HCT116 (cell line): ENCODE measurements at places on chromosomes 4 and X. TPM values are rescaled to one million over a fixed set of nuclear protein-coding genes. Genes with fewer than 3 reads are reported as not detected.

The CLDN22 gene
- total RNA-seq, result not detected

The BBS12 gene
- total RNA-seq, result 2.1 TPM

The JAKMIP1 gene
- total RNA-seq, result not detected

DNA sequence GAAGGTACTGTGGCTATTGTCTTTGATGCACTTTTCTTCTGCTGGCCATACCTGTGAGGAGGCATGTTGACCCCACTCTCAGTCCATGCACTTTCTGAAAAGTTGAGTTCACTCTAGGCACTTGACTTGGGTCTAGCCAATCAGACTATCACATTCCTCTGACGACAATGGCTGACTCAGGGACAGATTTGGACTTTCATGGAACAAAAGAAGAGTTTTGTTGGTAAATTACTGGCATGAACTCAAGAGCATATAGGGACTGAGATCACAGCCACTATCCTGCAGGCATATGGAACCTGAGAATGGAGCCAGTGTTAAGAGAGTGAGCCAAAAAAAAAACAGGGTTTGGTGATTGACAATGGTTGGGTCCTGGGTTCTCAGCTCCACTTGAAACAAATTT lies 24.6 kb upstream of the CXCL6 start:
- H3K36me3 ChIP-seq, result no peaks in the 10 kb centered on the region
- H3K4me3 ChIP-seq, result no peak overlapping the region
- no peaks in the 10 kb centered on the region for H3K4me1 ChIP-seq

DNA sequence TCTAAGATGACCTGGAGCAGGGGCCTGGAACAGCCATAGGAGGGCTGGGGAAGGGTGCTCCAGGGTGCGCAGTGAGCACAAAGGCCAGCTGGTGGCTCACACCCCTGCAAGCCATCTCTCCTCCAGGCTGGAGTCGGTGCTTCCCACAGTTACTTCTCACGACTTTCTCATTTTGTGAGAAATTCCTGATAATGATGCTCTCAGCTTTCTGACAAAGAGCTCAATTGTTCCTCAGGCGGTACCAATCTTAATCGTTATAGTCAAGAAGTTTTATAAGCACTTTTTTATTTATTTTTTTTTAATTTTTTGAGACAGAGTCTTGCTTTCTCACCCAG lies 11.7 kb upstream of the WFS1 start:
- H3K4me3 ChIP-seq, result no peak overlapping the region
- no peaks in the 10 kb centered on the region for H3K36me3 ChIP-seq
- no peak for DNase-seq
- no peaks in the 10 kb centered on the region for H3K4me1 ChIP-seq
- peaks cover 7% of the 10 kb centered on the region; the same call in 1 of the 2 replicates for H3K27me3 ChIP-seq
- no peak overlapping the region for H3K27ac ChIP-seq

DNA sequence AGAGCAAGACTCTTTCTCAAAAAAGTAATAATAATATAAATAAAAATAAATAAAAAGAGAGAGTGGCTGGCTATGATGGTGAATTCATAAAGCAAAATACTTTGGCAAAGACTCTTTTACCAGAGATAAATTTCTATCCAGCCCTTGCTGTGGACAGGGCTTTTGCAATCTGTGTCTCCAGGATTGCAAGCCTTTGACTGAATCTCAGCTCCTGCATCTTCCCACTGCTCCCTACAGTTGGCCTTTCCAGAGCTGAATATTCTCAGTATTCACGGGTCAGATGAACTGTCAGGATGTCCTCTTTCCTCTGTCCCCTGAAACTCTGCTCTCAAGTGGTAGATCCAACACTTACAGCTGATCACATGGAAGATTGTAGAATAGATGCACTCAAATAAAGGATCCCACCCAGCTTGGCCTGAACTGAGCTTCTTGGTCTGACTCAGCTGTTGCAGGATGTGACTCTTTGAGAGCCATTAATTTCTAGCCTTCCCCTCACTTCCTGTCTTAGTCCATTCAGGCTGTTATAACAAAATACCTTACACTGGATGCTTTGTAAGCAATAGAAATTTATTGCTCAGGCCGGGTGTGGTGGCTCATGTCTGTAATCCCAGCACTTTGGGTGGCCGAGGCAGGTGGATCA lies 123.4 kb upstream of the GUCY1A1 start:
- H3K4me1 ChIP-seq, result no peaks in the 10 kb centered on the region
- no peak for DNase-seq
- no peaks in the 10 kb centered on the region for H3K36me3 ChIP-seq
- H3K27me3 ChIP-seq, result no peaks in the 10 kb centered on the region

DNA sequence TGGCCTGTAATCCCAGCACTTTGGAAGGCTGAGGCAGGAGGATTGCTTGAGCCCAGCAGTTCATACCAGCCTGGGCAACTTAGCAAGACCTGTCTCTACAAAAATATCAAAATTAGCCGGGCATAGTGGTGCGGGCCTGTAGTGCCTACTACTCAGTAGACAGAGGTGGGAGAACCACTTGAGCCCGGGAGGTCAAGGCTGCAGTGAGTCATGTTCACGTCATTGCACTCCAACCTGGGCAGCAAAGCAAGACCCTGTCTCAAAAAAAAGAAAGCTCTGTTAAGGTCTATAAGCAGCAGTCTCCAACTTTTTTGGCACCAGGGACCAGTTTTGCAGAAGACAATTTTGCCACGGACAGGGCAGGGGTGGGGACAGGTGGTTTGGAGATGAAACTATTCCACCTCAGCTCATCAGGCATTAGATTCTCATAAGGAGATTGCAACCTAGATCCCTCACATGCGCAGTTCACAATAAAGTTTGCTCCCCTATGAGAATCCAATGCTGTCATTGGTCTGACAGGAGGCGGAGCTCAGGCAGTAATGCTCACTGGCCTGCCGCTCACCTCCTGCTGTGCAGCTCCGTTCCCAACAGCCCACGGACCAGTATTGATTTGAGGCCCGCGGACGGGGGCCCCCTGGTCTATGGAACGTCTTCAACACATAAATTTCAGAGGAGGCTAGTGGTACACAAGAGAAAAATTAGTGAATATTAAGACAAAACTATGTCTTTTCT lies 67.9 kb downstream of the KLHL8 start:
- H3K27me3 ChIP-seq, result no peaks in the 10 kb centered on the region
- no peak for DNase-seq
- H3K4me1 ChIP-seq, result no peaks in the 10 kb centered on the region
- H3K27ac ChIP-seq, result no peak overlapping the region
- H3K4me3 ChIP-seq, result no peak overlapping the region
- no peaks in the 10 kb centered on the region for H3K36me3 ChIP-seq

DNA sequence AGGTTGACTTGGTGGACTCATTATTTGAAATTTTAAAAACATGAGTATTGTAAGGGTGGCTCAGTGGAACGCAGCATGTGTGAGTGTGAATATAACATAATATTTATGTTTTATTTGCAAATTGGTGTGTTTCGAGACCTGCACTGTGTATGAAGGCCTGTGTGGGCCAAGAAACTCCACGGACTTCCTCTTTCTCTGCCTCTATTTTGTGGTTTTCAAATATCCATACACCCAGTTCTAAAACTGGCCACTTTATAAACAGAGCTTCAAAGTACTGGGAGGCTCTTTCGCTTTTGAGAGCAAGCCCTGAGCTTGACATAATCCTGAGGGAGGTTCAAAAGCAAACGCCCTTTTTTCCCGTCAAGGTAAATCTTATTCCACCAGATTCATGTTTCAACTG lies 187.7 kb downstream of the GPAT3 start:
- H3K4me3 ChIP-seq, result no peak overlapping the region
- no peak overlapping the region for H3K27ac ChIP-seq
- H3K27me3 ChIP-seq, result no peaks in the 10 kb centered on the region
- no peaks in the 10 kb centered on the region for H3K36me3 ChIP-seq

GRCh38 chrX:31397119-31397518 lies 325.3 kb upstream of the FTHL17 start:
- no peak for DNase-seq
- H3K27ac ChIP-seq, result no peak overlapping the region
- H3K36me3 ChIP-seq, result no peaks in the 10 kb centered on the region
- no peak overlapping the region for H3K4me3 ChIP-seq
- no peaks in the 10 kb centered on the region for H3K27me3 ChIP-seq

GRCh38 chr4:53601251-53601764 lies 10.0 kb upstream of the LNX1 start:
- no peaks in the 10 kb centered on the region for H3K36me3 ChIP-seq
- H3K4me1 ChIP-seq, result no peaks in the 10 kb centered on the region
- no peaks in the 10 kb centered on the region for H3K27me3 ChIP-seq
